Stimulated activated CD4-positive, alpha-beta T cell treated with anti-CD3 and anti-CD28 coated beads, TNF-alpha, amount 100 ng/mL, for 4 hours (primary cell): ENCODE measurements at places on chromosomes 13 and 19.

DNA sequence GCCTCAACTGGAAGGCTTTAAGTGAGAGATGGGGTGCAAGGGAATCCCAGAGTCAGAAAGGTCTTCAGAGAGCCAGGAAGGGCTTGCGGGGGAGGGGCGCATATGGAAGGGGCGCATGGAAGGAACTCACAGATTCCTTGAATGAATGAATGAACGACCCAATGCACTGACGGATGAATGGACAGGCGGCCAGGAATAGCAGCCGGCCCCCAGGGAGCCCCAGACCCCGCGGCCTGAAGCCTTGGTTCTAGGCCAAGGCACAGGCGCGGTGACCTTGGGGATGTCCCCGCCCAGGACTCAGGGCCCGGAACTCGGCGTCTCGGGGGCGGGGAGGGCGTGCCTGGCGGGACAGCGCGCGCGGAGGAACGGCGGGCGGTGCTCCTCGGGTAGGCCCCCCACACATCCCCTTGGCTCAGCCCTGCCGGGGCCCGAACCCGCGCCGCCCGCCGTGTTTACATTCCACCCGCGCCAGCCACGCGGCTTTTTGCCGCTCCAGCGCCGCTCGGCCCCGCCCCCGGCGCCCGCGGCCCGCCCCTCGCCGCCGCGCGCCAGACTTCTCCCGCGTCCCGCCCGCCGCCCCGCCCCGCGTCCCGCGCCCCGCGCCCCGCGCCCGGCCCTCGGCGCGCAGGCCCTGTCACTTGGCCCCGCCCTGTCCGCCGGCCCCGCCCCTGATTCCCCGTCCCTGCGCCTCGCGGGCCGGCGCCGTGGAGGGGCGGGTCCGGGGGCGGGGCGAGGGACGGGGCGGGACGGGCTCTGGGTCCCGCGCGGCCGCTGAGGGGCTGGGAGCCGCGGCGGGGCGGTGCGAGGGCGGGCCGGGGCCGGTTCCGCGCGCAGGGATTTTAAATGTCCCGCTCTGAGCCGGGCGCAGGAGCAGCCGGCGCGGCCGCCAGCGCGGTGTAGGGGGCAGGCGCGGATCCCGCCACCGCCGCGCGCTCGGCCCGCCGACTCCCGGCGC is at the start of gene CCNE1:
Gene CCNE1, plus strand, starts transcription at position 867 of the 955 bp plus-strand sequence. CDS start 565 bp downstream, outside the sequence.
- peak; percentile 89 for DNase-seq

GRCh38 chr19:28316464-28316863 is 896.5 kb downstream of the UQCRFS1 start:
- no peak for DNase-seq

- DNase-seq = no peak
Observed at GRCh38 chr13:78606471-78607408, 3.4 kb upstream of the POU4F1 start.

DNA sequence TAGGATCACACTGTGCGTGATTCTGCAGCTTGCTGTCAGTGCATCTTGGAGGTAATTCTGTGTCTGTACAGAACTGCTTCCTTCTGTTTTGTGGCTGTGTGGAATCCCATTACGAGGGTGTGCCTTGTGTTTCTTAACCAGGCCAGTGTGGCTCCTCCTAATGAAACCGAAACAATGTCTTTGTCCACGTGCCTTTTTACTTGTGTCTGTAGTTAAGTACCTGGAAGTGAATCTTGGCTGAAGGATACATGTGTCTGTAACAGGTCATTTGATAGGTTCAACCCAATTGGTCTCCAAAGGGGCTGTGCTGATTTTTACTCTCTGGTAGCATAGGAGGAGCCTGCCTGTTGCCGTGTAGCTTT is 13.1 kb downstream of the NOP53 start:
- no peak for DNase-seq

DNA sequence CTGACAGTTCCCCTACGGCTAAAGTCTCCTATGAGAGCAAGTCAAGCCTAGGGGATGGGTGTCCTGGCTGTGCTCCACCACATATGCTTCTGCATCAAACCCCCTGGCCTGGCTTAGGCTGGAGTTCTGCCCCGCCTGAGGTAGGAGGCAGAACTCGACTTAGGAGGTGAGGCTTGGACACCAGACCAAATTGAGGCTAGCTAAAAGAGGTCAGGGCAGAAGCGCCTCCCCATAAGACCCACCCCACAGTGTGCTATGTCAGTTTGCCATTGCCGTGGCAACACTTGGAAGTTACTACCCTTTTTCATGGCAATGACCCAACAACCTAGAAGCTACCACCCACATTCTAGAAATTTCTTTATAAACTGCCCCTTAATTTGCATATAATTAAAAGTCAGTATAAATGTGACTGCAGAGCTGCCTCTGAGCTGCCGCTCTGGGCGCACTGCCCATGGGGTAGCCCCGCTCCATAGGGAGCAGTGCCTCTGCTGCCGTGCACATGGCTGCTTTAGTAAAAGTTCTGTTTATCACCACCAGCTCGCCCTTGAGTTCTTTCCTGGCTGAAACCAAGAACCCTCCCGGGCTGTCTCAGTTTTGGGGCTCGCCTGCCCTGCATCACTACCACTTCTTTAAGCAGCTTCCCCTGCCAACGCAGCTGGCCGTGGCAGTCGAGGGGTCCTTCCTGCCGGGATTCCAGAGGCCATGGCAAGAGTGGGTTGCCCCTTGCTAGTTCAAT is 20.2 kb downstream of the AP1M1 start:
- no peak for DNase-seq

- DNase-seq = no peak
Observed at GRCh38 chr13:67140006-67140405, 90.1 kb downstream of the PCDH9 start.

- DNase-seq = no peak
Observed at GRCh38 chr13:45292176-45292575, 48.8 kb downstream of the TPT1 start.

GRCh38 chr13:31898378-31899071 is 133.0 kb upstream of the FRY start:
- no peak for DNase-seq

- no peak for DNase-seq
Observed at GRCh38 chr13:29852472-29853054, 2.1 kb upstream of the UBL3 start.

- no peak for DNase-seq
Observed at GRCh38 chr13:111335298-111335697, 14.9 kb downstream of the TEX29 start.

DNA sequence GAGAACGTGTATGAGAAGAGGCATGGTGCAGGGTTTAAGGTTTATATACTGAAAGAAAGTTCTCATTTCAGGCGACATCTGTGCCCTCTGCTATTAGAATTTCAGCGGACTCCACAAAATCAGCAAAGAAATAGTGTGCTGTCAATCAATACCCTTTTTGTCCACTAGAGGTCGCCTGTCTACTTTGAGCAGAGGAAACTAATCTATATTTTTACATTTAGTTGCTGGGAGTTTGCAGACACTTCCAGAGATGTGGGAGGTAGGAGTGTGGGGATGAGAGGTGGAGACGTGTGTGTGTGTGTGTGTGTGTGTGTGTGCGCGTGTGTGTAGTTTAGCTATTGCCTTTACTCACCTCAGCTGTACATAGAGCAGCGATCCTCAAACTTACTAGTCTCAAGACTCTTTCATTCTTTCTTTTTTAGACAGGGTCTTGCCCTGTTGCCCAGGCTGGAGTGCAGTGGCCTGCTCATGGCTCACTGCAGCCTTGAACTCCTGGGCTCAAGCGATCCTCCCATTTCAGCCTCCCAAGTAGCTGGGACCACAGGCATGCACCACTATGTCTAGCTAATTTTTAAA is 9.7 kb downstream of the INAFM1 start:
- DNase-seq = no peak

GRCh38 chr13:39510316-39510695 is 92.7 kb downstream of the LHFPL6 start:
- no peak for DNase-seq

- DNase-seq = no peak
Observed at GRCh38 chr19:36113894-36114720, 568 bp downstream of the POLR2I start.

- no peak for DNase-seq
Observed at GRCh38 chr13:40706439-40706838, 40.0 kb upstream of the FOXO1 start.

GRCh38 chr13:100301418-100301817 is 212.5 kb downstream of the PCCA start:
- DNase-seq = no peak

DNA sequence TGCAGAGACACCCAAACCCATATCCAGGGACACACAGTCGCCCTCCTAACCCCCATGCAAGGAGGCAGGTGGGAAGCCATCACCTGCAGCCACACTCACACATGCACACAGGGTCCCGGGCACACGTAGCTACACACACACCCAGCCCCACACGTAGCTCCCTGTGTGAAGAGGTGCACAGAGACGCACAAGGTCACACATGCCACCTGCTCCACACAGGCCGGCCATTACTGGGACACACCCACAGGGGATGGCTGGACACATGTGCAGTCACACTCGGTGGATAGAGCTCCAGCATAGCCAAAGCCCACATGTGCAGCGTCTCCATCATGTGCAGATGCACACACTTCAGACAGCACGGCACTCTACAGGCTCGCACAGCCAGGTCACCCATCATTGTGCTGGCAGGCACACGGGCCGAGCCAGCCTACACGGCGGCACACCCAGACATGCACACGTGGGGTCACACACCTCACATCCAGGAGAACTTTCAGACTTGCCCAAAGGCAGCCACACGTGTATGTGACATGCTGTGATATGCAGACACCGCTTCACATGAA is 1.1 kb downstream of the ZNF835 start:
- no peak for DNase-seq

- no peak for DNase-seq
Observed at GRCh38 chr13:92727118-92727517, 499.5 kb upstream of the GPC6 start.

DNA sequence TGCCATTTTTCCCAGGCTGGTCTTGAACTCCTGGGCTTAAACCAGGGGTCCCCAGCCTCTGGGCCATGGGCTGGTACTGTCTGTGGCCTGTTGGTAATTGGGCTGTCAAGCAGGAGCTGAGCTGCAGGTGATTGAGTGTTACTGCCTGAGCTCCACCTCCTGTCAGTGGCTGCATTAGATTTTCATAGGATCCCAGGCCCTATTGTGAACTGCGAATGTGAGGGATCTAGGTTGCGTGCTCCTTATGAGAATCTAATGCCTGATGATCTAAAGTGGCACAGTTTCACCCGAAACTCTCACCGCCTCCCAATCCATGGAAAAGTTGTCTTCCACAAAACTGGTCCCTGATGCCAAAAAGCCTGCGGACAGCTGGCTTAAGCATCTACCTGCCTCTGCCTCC is 16.6 kb upstream of the ZNF536 start:
- no peak for DNase-seq

DNA sequence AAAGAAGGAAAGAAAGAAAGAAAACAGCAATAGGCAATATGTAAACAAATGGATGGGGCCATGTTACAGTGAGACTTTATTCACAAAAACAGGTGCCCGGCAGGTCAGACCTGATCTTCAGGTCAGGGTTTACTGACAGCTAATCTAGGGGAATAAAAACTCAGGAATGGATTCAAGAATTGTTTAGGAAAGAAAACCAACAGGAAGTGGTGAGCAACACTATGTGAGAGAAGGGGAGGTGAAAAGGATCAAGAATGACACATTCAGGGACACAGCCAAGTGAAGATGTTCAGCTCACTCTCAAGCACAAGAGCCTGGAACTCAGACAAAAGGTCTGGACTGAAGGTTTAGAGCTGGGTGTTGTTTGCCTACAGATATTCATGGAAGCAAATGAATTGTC is 244.5 kb downstream of the EFNB2 start:
- DNase-seq = no peak

DNA sequence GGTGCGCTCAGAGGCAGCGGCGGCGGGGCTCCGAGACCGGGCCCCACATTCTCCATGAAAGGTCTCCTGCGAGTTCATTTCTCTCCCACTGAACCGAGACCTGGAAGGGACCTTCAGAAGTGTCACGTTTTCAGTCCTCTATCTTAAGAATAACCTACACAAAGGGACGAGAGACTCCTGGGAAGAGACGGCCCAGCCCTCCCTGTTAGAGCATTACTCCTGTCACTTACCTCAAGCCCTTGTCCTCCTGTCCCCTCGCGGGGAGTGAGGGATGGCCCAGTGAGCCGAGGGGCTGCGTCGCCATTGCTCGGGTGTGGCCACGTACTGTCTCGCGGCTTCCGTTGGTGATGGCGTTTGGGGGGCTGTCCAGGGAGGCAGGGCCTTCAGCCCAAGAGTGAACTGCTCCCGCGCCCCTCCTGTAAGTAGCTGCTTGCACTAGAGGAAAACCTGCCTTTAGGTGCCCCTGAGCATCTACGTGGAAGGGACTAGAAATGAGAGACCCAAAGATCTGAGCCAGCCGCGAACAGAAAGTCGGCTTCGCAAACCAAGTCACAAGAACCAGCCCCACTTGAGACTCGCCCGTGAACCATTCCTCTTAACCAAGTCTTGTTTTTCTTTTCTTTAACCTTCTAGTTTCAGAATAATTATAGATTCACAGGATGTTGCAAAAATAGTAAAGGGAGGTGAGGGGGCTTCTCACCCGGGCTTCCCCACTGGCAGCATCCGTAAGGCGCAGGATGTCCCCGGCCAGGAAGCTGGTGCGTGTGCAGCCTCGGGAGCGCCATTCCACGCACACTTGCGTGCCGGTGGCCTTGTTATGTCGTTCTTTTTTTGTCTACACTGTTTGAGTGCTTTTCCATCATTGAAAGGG is 21.1 kb upstream of the NDUFS7 start:
- no peak for DNase-seq

- no peak for DNase-seq
Observed at GRCh38 chr13:101579281-101579802, 126.9 kb downstream of the ITGBL1 start.

DNA sequence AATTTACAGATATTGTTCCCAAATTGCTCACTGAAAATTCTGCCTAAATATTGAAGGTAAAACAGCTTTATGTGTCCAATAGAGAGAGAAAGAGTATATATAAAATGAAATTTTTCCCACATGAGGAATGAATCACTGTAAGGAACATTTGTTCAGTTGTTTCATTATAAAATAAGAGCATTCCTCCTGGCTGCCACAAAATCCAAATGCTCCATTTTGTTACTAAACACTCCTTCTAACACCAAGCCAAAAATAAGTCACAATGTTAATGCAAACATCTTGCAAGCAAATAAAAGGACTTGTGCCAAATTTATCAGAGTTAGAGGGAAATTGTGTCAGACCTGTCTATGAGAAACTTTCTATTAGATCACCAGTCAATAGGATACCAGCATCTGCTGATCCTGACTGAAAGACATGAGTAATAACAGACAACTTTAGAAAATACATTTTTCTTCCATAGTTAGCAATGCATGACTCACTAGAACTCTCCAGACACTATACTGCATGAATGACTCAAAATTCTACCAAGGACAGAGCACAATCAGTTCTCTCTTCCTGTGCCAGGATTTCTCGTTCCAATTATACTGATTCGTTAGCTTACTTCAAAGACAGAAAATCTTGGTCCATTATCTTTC is 83.5 kb upstream of the FNDC3A start:
- no peak for DNase-seq
